IPS DF 19.7 (cell line): ENCODE measurements at places on chromosomes 11 and 22.

GRCh38 chr11:84947970-84948580 lies 679.1 kb downstream of the DLG2 start:
- DNase-seq: no peak

DNA sequence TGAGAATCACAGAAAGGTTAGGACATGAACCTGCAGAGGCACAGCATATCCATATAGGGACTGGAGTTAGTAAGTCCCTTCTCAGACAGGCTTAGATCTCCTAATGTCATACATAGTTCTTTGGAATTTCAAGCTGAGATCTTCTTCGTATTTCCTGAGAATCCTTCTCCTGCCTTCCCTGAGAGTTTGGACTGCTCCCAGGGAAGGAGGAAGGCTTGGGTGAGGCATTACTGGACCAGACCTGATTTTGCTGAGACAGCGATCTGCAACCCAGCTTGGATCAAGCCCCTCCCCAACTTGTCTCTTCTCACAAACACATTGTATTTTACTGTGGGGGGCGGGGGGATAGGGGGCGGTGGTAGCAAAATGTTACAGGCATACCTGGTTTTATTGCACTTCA lies 108.5 kb downstream of the TSPAN18 start:
- DNase-seq: no peak

GRCh38 chr22:50189849-50190181 lies 4.1 kb downstream of the TRABD start:
- no peak for DNase-seq

GRCh38 chr11:29125606-29126005 lies 891.2 kb downstream of the KCNA4 start:
- no peak for DNase-seq

DNA sequence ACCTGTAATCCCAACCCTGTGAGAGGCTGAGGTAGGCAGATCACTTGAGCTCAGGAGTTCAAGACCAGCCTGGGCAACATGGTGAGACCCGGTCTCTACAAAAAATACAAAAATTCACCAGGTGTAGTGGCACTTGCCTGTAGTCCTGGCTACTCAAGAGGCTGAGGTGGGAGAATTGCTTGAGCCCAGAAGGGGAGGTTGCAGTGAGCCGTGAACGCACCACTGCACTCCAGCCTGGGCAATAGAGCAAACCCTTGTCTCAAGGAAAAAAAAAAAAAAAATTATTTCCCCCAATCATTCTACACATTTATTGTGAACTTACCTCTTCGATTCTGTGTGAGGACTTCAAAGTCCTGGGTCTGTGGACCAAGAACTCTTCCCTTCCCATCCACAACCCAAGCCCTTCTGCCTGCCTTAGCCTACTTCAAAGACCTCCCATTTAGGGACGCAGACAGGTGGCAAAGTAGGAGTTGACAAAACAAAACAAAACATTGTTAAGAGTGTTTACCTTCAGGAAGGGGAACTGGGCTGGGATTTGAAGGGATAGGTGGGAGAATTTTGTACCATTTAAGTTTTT lies 3.8 kb upstream of the WEE1 start:
- no peak for DNase-seq

- no peak for DNase-seq
These were observed 309.1 kb downstream of the SWAP70 start for GRCh38 chr11:9972989-9973388.

DNA sequence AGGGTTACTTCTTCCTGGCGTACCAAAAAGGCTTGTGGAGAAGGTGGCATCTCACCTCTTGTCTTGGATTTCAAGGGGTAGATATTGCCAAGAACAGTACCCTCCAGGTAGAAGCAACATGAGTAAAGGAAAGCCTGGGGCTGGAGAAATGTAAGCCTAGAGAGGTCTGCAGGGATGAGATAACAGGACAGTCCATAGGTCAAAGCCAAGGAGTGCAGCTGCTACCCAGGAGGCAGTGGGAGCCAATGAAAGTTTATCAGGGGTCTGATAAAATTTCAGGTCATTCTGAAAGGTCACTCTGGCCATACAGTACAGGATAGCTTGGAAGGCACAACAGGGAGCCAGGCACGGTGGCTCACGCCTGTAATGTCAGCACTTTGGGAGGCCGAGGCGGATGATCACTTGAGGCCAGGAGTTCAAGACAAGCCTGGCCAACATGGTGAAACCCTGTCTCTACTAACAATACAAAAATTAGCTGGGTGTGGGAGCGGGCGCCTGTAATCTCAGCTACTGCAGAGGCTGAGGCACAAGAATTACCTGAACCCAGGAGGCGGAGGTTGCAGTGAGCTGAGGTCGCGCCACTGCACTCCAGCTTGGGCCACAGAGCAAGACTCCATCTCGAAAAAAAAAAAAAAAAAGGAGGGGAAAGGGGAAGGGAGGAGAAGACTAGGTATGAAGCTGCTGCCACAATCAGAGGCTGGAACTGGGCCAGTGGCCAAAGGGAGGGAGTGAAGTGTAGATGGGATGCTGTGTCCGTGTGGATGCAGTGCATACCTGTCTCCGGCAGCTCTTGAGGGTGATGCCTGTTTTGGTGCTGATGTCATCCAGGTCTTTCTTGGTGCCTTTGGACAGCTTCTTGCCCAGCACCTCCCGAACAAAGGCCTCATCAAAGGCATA lies 1.2 kb downstream of the FIBP start:
- DNase-seq: no peak

- DNase-seq: no peak
These were observed 6.7 kb downstream of the IFITM10 start for GRCh38 chr11:1743585-1744136.

DNA sequence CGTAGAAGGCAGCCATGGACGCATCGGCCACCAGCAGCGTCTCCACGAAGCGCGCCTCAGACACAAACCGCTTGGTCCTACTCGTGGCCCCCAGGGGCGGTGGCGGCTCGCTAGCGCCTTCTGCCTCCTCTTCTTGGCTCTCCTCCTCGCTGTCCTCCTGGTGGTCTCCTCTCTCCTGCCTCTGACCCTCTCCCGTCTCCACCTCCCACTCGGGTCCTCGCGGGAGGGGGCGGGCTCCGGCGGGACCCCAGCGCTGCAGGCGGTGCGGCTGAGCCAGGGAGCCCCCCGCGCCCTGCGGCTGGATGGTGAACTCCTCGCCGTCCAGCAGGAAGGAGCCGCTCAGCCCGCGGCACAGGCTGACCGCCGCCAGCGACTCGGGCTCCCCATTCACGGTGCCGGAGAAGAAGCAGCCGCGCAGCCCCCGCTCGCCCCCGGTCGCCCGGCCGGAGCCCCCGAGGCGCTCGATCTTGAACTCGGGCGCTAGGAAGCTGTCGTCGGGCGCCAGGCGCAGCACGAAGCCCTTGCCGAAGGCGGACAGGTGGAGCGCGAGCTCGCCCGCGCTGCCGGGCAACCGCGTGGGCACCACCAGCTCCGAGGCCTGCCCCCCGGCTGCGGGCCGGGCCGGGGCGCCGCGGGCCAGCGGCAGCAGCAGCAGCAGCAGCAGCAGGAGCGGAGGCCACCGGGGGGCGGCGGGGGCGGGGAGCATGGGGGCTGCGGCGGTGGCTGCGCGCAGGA lies 661 bp downstream of the ADAMTS8 start:
- no peak for DNase-seq

GRCh38 chr22:22857607-22858558 lies 29.7 kb upstream of the IGLL5 start:
- no peak for DNase-seq

GRCh38 chr11:42239188-42239587 lies 779.7 kb upstream of the LRRC4C start:
- DNase-seq: no peak

DNA sequence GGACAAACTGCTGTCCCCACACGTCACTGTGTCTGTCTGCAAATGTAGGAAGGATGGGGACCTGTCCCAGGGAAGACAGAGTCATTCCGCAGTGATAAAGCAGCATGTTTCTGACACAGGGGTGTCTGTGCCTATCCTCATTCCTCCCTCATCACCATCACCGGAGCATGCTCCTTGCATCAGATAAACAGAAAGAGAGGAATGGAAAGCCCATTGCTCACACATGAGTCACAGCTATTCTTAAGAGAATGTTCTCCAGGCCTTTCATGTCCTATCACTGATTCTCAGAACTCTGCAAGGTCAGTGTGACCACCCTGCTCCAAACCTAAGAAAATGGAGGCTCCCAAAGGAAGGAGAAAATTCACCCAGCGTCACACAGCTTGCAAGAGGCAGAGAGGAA lies 38.9 kb downstream of the ZNF195 start:
- DNase-seq: no peak

- no peak for DNase-seq
These were observed 26.9 kb downstream of the DRD2 start for GRCh38 chr11:113448316-113448677.

DNA sequence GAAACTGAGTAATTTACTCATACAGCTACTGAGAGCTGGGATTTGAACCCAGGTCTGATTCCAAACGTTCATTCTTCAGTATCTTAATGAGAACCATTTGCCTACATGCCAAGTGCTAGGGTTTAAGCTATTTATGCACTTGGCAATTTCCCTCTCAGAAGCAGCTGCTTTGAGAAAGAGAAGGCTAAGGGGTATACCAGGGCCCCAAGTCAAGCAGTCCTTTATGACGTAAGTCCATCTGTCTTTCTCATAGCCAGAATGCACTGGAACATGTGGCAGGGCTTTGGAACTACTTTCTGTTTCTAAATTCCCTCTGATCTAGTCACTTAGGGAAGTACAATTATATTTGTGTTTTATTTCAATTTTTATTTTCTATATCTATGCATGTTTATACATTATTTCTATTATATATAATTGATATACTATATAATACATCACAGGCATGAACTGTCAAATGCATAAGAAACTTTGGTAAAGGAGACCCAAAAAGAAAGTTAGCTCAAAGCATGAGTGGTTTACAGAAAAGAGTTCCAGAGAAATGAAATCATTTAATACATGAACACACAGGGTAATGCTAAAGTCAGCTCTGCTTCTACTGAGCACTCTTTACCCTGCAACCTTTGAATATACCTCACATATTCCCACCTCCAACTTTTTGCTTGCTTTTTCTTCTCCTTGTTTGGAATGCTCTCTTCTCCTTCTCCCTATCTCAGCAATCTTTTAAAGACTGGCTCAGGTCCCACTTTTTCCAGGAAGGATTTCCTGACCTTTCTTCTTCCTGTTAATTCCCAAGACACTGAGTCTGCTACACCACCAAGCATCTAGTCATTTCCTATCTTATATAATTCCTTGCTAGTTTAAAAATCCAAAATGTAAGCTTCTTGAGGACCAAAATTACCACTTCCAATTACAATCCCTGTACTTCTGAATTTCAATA lies 80.5 kb upstream of the GDPD4 start:
- no peak for DNase-seq
